ENCODE measurements at places on chromosomes 7 and 10.

DNA sequence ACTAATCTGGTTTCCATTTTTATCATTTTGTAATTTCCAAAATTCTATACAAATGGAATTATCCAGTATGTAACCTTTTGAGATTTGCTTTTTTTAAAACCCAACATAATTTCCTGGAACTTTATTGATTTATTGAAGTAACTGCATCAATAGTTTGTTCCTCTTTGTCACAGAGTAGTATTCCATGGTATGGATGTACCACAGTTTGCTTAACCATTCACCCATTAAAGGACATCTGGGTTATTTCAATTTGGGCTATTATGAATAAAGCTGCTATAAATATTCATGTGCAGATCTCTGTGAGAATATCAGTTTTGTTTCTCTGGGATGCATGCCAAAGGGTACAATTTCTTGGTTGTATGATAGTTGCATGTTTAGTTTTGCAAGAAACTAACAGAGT is 2.9 kb downstream of the GPNMB start:
- DNase-seq, result no peak

DNA sequence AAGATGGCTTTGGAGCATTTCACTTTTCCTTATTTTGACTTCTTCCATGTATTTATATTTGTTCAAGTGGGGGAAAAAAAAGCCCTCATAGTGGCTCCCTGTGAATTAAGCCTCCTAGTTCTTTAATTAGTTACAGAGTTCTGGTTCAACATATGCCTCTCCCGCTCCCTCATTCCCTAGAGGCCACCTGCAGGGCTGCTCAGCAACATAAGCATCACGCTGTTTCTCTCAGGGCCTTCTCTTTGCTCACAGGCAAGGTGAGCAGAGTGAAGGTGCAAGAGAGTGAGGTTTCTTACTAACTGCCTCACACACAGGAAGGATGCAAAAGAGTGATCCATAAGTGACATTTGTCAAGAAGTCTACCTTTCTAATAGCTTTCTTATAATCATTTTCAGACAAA is 196.7 kb downstream of the SEMA3E start:
- no peak for DNase-seq

DNA sequence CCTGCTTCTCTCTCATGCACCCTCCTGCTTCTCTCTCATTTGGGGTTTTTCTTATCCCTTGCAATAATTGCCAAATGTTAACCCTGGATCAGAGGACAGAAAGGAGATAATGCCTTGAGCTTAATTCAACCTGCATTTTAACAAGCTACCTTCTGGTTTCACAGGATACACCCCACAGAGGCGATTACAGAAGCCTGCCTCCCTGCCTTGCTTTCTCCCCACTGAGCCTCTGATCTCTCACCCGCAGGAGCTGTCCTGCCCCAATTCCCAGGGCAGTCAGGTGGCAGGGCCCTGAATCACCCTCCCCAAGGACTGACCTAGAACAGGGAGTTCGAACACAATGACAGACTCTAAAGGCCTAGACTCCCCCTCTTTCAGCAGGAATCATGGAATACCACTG is 959.5 kb downstream of the GRID1 start:
- no peak for DNase-seq

GRCh38 chr7:111586711-111587409 is 24.6 kb upstream of the IMMP2L start:
- no peak for DNase-seq

DNA sequence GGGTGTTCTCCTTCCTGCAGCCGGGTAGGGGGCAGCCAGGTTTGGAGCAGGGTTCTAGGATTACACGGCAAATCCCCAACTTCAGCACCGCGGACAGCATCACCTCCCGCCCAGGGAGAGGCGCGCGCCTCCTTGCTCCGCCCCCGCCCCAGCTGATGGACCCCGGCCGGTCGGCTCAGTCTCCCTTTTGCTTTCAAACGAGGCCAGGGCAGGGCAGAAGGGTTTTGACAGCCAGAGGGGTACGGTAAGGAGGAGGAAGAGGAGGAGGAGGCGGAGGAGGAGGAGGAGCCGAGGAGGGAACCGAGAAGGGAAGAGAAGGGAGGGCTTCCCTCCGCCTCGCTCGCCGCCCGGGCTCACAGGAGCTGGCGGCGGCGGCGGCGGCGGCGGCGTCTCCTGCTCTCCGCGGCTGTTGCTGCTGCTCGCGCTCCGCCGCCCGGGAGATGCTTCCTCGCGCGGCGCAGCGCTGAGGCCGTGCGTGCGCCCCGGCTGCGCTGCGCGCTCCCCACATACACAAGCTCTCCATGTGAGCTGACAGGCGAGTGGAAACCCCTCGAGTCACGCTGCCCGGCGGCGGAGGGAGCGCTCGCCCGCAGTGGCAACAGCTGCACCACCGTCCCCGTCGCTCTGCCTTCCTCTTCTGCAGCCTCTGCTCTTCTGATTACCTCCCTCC is 615 bp upstream of the CNTNAP2 start:
- DNase-seq, result peak; percentile 29

DNA sequence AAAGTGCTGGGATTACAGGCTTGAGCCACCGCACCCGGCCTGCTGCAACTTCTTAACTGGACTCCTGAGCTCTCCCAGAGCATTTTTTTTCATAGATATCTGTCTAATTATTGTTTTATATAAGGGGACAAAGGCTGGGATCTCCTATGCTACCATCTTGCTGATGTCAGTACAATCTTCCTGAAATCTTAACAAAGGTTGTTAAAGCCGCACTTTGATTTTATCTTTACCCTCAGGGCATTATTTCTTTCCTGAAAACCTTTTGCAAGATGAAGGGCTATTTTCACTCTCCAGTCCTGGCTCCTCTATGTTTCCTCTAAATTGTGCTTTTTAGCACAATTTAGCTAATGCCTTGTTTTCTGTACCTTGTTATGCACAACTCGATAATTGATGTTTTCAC is 102.9 kb downstream of the EPC1 start:
- DNase-seq, result no peak

DNA sequence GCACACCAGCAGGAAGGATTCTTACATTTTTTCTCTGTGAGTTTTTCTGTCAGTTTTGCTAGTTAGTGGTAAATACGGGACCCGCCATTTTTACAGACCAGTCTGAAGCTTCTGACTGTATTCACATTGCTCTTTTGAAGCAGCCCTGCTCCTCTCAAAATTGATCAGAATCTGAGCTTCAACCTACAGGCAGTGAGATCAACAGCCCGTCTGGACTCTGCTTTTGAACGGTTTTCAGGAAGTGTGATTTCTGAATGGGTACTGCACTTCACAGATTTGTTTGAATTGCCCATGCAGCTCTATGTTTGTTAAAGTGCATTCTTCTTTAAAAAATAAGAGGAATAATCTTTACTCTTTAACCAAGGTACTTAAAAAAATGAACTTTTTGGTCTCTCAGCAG is 8.9 kb downstream of the PURB start:
- DNase-seq, result no peak

DNA sequence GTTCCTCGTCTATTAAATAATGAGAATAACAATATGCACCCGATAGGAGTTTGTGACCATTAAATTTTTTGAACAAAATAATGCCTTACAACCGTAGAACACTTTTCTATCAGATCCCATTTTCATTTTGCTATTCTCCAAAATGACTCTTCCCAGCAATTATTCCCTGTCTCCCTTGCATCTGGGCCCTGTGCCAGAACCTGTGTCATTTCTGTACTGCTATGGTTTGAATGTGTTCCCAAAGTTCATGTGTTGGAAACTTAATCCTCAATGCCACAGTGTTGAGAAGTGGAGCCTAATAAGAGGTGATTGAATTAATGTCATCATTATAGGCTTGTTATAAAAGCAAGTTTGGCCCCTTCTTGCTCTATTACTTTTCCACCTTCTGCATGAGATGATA is 33.2 kb upstream of the SMNDC1 start:
- no peak for DNase-seq

GRCh38 chr7:49344556-49344955 is 420.2 kb downstream of the CDC14C start:
- DNase-seq, result no peak

DNA sequence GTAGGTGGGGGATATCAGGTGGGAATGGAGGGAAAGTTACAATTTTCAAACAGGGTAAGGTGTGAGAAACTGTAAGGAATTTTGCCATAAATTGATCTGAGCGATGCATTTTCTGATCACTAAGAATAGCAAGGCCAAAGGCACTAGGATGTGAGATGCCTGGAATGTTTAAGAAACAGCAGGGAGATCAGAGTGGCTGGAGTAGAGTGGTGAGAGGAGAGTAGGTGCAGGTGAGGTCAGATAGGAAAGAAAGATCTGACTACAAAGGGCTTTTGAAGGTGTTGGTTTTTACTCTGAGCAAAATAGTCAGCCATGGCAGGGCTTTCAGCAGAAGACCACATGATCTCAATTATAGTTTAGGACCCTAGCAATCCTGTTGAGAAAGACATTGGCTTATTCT is 55.0 kb downstream of the HDAC9 start:
- no peak for DNase-seq

DNA sequence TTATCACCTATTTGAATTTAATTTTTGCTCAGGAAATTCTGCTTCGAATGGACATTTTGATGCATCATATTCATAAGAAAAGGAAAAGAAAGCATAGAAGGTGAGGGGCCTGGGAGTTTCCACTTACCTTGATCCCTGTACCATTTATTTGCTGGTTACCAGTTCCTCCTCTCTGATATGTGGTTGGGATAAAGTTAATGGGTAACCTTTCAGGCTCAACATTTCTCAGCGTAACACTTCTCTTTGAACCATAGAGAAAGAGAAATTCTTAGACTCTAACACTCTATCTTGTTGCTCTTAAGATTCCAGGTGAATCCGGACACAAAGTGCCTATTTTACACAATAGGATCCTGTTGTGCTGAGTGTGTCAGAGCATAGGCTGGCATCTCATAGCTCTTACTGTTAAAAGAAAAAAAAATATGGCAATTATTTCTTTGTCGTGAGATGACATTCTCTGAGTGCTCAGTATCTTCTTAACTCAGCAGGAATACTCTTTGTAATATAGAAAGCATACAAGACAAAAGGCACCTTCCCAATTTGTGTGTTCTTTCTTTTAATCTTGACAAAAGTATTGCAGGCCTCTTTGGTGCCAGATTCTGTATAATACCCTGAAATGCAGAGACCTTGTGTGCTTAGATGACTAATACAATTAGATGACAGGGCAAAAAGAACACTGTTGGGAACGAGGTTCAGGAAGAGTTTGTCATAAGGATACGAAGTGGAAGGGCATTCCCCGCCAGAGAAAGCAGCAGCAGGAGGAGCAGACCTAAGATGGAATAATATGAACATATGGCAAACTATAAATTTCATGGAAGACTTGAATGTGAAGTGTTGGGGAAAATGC is 689.6 kb downstream of the NRG3 start:
- no peak for DNase-seq

DNA sequence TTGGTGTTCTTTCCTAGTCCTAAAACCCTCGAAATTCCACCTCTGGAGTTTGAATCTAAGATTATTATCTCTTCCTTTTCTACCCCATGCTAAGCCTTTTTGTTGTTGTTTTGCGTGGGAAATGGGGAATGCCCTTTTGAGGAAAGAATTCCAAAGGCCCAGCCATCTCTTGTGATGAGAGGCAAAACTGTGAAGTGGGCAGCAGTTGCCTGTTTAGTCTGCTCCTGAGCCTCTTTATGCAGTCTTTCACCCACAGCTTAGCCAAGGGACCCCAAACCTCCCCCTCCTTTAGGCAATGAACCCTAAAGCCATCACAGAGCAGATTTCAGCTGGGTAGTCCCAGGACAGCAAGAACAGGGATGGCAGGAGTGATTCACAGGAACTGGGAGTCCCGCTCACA is 95.5 kb downstream of the DNMBP start:
- DNase-seq, result no peak

- no peak for DNase-seq
Measured at GRCh38 chr10:9331583-9332008, 1277.1 kb downstream of the GATA3 start.

- DNase-seq, result no peak
Measured at GRCh38 chr7:99120501-99120900, 23.4 kb downstream of the SMURF1 start.

GRCh38 chr10:110431659-110432058 is 66.0 kb upstream of the DUSP5 start:
- DNase-seq, result no peak

DNA sequence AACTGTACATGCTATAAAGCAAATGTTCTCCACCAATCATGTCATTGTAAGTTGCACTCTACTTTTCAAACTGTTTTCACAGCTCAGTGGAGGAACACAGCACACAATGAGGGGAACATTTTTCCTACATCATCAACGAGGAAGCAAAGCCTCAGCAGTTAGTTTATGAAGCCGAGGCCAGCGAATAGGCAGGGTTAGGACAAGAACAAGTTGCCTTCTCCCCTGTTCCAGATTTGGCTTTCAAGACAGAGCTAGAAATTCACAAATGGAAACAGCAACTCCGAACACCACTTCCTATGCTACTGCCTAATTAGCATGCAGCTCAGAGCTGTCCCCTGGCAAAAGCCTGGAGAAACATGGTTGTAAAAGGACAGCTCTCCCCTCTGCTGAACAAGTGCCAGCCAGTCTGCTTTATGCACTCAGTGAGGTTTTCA is 19.8 kb downstream of the ITGB8 start:
- DNase-seq, result no peak

DNA sequence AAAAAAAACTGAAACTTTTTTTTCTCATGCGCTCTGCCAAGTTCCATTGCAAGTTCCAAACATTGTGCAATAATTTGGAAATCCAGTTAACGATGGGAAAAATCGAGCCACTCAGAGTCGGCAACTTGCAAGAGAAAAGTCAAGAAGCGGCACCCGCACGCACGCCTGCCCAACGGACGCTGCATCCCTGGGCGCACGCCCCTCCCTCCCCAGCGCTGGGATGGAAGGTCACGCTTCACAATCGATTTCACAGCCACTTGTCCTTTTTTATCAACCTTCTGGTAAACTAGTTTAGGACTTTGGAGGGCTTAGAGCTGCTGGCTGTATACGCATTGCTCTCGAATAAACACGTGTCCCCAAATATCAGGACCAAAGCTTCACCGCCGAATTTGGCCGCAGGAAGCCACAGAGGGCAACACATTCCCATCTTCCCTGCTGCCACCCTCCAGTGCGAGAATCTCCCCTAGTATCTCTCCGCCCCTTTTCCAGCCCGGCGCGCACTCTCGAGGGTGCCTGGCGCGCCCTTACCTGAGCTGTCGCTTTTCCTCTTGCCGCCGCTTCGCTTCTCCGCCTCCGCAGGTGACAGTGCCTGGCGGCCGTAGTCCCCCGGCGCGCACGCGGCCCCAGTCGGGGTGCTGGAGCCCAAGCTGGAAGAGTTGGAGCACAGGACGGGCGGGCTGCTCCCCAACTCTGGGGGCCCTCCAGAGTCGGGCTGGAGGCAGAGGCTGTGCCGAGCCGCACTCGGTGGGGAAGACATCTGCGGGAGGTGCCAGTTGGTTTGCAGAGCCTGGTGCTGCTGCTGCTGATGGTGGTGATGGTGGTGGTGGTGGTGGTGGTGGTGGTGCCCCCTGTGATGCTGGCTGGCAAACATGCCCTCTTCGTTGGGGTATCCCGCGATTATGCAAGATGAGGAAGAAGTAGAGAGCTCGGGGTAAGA is 857 bp downstream of the MEOX2 start:
- DNase-seq, result no peak

DNA sequence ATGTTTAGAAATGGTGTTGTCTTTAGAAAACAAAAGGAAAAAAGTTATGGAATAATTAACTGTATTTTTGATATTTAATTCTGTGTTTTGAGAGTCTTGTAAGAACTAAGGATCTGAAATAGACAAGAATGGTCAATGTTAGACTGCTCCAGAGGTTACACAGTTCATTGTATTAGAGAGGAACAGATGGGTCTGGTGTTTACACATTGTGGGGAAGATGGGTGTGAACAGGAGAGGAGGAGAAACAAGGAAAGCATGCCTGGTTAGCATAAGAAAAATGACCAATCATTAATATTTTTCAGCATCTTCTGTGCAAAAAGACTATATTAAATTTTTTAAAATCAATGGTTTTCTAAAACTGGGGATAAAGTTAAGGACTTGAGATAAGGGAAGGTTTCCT is 11.9 kb downstream of the MEOX2 start:
- DNase-seq, result no peak
